ENCODE measurements at places on chromosomes 5 and 9. TPM values are rescaled to one million over a fixed set of nuclear protein-coding genes. Genes with fewer than 3 reads are reported as not detected.

Gene GRM6
- total RNA-seq = not detected

Gene PCDHGA7
- total RNA-seq = 0.51 TPM

Gene ADAMTS6
- total RNA-seq = 1.5 TPM

Gene SLC6A18
- total RNA-seq = not detected
